ENCODE measurements at places on chromosomes 6 and 20.

- DNase-seq = no peak
These were observed 25.8 kb upstream of the MTRF1L start for GRCh38 chr6:153028286-153028685.

DNA sequence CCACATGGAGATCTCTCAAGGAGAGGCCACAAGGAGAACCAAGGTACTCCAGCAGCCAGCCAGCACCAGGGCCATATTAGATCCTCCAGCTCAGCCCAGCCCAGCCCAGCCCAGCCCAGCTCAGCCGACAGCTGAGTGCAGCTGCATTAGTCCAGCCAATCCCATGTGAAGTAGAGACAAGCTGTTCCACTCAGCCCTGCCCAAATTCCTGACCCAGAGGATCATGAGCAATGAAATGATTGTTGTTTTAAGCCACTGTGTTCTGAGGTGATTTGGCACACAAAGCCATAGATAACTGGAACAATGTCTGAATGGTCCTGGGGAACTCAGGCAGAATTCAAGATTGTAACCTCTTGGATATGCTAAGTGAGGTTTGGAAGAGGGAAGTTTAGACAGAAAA is 59.5 kb upstream of the BMP2 start:
- DNase-seq = no peak

DNA sequence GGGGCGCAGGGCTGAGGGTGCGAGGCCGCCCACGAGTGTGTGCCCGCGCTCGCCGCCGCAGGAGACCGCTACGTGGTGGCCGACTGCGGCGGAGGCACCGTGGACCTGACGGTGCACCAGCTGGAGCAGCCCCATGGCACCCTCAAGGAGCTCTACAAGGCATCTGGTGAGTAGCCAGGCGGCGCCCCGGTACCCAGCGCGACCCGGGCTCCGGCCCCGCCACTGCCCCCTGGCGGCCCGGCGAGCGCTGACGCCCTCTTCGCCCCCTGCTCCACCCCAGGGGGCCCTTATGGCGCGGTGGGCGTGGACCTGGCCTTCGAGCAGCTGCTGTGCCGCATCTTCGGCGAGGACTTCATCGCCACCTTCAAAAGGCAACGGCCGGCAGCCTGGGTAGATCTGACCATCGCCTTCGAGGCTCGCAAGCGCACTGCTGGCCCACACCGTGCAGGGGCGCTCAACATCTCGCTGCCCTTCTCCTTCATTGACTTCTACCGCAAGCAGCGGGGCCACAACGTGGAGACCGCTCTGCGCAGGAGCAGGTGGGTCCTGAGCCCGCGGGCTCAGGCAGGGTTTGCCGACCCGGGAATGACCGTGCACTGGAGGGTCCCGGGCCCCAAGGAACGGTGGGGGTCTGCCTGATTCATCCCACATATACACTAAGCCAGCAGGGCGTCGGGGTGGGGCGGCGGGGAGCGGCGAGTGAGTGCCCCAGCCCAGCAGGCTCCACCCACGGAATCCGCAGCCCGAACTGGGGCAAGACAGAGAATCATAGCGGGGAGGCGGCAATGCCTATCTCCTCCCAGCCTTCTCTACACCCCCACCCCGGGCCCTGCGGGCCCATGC is 17.4 kb downstream of the HSPA12B start:
- no peak for DNase-seq

GRCh38 chr6:36848658-36849441 is 9.6 kb upstream of the CPNE5 start:
- peak; percentile 89 for DNase-seq

DNA sequence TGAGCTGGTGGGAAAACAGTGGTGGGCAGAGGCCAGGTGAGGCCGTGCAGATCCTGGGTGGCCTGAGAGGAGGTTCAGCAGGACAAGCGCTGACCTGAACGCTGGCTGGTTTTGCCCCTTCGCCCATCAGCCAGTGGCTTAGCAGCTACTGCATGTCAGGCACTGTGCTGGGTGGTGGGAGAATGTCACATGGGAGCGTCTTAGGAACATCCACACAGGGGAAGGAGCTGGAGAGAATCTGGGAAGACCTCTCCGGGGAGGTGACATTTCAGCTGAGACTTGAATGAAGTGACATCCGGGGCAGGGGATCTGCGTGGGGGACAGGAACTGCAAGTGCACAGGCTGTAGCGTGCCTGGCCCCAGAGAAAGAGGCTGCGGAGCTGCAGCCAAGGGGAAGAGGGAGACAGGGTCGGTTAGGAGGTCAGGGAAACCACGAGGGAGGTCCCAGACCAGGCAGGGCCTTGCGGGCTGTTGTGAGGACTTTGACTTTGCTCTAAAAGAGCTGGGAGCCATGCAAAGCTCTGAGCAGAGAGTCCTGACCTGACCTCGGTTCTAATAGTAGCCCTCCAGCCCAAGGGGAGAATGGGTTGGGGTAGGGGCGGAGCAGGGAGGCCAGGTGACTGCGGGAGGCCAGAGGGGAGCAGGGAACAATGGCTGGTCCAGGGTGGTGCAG is 156.8 kb upstream of the PTPN1 start:
- no peak for DNase-seq
